ENCODE measurements at places on chromosomes 12 and 14. TPM values are rescaled to one million over a fixed set of nuclear protein-coding genes. Genes with fewer than 3 reads are reported as not detected.

The PTPRB gene
- total RNA-seq: 38.8 TPM

The ADGRD1 gene
- 7.0 TPM for total RNA-seq

The DHRS7 gene
- total RNA-seq: 18.2 TPM

The PDE6H gene
- not detected for total RNA-seq

The PMCH gene
- total RNA-seq: not detected

The SYNDIG1L gene
- 0.27 TPM for total RNA-seq

The ARPC3 gene
- 240 TPM for total RNA-seq

The NDUFB1 gene
- 182 TPM for total RNA-seq

- no peak for DNase-seq
Measured at GRCh38 chr12:117350140-117350539, 11.3 kb downstream of the NOS1 start.

GRCh38 chr14:104392001-104392395, 187.6 kb upstream of the C14orf180 start:
- DNase-seq: peak; percentile 43

DNA sequence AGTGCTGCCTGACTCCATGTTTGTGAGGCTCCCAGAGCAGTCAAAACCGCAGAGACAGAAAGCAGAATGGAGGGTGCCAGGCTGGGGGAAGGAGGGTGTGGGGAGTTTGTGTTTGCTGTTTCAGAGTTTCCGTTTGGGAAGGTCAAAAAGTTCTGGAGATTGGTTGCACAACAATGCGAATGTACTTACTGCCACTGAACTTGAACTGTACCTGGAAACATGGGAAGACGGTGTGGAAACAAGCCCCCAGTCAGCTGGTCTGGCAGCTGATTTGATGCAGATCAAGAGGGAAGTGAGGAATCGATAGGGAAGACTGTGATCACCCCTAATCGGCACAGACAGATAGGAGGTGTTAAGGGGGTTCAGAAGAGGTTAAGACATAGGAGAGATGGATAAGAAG, 35.3 kb upstream of the INF2 start:
- DNase-seq: peak; percentile 16

- no peak for DNase-seq
Measured at GRCh38 chr12:25194722-25195055, 271 bp downstream of the DNAI7 start.

- DNase-seq: no peak
Measured at GRCh38 chr12:92421701-92422100, 276.1 kb upstream of the BTG1 start.

GRCh38 chr12:39505023-39505422, 62.1 kb upstream of the KIF21A start:
- DNase-seq: no peak

- no peak for DNase-seq
Measured at GRCh38 chr12:101891462-101891971, 14.1 kb downstream of the DRAM1 start.

DNA sequence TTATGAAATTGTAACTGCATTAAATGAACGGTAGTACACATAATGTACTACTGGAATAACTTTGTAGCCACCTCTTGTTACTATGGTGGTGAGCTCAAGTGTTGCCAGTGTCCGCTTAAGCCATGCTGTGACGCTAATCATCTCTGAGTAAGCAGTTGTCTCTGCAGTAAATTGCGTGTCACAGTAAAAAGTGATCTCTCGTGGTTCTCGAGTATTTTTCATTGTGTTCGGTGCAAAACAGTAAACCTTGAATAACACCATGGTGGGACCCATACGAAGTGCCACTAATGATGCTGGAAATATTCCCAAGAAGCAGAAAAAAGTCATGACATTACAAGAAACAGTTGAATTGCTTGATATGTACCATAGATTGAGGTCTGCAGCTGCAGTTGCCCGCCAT, 524.8 kb downstream of the SOX5 start:
- DNase-seq: no peak

DNA sequence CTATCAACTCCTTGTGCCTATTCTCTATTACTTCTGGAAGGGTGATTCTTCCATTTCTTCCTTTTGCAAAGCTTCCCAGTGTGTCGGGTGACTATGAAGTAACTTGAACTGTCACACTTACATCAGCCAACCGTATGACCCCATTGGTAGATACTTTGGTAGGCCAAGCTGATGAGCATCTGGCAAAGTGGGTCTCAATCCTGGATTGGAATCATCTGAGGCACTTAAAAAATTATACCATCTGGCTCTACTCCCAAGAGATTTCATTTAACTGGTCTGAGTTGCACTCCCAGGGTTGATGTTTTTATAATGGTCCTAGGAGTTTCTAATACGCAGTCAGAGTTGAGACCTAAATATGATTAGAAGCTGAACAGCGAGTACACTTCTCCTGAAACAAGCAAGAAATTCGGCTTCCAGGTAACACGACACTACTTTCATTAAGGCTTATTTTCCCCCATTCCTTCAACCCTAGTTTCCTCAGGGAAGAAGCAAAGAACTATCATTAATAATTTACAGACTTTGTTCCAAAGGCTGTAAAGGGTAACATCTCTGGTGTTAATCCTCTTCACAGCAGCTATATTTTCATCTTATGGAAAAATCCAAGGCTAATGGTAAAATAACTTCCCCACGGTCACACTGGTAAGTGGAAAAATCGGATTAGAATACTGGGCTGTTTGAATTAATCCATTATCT, 76.8 kb downstream of the PDE6H start:
- DNase-seq: no peak

GRCh38 chr12:64858882-64859605, 34.6 kb downstream of the TBC1D30 start:
- no peak for DNase-seq

DNA sequence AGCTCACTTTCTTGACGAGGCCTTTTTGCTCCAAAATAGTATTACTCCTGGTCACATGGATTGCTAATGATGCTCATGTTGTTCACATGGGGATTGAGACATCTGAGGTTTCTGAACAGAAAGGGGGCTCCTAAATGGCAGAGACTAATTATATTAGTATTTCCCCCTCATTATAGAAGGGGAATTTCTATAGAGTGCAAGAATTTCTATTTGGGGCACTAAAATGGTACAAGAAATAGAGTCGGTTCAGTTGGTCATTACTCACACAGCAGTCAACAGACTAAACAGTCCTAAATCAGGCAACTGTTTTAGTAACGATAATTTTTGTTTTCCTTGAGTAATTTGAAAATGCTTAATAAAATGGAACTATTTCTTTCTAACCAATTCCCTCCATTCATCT, 108.9 kb downstream of the DACT1 start:
- DNase-seq: no peak

DNA sequence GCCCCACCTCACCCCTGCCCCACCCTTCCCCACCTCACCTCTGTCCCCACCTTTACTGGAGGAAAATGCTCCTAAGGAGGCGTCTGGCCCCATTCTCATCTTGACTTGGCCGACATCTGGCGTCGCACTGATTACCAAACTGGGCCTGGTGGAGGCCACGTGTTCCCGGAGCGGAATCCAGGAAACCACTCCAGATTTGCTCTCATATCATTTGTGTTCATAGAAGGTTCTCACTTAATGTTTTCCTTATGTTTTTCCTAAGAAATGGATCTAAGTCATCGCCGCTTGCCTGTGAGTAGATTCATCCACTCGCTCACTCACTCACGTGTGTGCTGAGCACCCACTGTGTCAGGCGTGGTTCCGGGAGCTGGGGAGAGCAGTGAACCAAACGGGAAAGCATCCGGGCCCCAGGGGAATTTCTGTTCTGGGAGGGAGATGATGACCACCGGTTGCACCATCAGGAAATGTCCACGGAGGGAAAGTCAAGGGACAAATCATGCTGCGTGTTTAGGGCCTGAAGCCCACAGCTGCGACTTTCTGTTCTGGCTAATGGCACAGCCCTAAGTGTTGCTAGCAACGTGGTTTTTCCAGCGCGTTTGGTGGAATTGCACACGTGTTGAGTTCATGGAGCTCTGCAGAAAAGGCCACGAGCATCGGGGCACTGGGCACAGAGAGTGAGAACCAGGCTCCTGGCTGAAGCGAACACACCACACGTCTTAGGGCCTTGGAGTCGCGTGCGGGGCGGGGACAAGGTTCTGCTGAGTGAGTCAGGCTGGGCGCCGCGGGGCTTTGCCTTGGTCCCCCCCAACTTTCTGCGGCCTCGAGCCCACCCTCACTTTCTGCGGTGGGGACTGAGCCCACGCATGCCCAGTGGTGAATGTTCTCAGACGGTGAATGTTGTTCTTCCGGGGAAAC, 57.7 kb downstream of the ADGRD1 start:
- no peak for DNase-seq

- DNase-seq: no peak
Measured at GRCh38 chr14:105536691-105537579, 10.6 kb downstream of the TMEM121 start.

- DNase-seq: peak; percentile 49
Measured at GRCh38 chr14:100375266-100375962, 52.3 kb downstream of the SLC25A47 start.

DNA sequence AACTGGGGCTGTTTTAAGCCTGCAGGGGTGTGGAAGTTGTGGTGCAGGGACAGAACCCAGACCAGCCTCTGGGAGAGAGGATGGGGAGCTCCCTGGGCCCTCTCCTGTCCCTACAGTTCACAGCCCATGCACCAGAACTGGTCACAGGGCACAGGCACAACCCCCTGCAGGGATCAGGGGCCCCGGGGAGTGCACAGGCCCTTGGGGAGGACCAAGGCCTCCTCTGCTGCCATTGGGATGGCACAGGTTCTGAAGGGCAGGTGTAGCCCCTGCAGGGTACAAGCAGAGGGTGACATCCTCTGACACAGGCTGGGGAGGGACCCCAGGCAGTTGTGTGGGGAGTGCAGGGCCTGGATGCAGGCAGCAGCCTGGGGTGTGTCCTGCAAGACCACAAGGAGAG, 66.4 kb upstream of the SFSWAP start:
- no peak for DNase-seq

- no peak for DNase-seq
Measured at GRCh38 chr12:124545508-124546418, 21.6 kb downstream of the NCOR2 start.

- DNase-seq: no peak
Measured at GRCh38 chr14:81990312-81990761, 456.7 kb upstream of the SEL1L start.

GRCh38 chr12:65891987-65892481, 67.8 kb downstream of the HMGA2 start:
- DNase-seq: no peak

DNA sequence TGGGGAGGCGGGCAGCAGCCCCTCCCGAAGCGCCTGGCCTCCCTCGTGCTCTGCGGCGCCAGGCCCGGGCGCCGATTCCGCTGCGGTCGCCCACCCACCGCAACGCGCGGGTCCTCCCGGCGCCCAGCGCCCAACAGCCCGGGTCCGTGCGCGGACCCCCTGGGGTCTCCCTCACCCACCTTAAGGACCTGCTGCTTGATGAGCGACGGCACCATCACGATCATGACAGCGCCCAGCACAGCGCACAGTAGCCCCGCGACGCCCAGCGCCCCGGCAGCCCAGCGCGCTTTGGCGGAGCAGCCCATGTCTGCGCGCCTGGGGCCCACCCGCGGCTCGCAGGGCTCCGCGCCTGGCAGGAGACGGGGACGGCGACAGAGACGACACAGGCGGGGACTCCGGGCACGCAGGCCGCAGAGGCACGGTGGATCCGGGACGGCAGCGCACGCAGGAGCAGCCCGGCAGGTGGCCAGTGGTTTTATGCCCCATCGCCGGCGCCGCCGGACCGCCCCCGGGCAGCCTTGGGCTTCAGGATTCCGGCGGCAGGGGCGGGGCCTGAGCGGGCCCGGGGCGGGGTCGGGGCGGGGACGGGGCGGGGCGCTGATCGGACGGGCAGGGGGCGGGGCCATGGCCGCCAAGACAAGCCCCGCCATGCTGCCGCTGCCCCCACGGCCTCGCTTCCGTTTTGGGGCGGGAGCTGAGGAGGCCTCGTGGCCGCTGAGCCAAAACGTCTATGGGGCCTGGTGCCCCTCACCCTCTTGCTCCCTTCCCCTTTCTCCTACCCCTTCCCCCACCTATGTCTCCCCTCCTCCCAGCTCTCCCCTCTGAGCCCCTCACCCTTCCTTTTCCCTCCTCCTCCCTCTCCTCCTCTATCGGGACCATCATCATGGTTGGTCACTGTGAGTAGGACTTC, at the start of gene SCARB1:
SCARB1 (minus strand) TSS at position 449 of the 910 bp plus-strand sequence; CDS start at position 305, 144 bp downstream.
- DNase-seq: peak; percentile 92

DNA sequence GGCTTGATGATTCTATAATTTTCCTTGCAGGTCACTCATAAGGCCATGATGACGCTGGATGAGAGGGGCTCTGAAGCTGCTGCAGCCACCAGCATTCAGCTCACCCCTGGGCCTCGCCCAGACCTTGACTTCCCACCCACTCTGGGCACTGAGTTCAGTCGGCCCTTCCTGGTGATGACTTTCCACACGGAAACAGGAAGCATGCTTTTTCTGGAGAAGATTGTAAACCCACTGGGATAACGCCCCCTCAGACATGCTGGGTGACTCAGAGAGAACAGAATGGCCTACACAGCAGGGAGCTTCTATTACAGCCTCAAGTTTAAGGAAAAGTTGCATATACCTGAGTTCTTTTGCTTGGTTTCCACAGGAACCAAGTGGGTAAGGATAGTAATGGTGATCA, 34.3 kb downstream of the SERPINA3 start:
- DNase-seq: no peak

- no peak for DNase-seq
Measured at GRCh38 chr14:35222324-35222723, 69.9 kb upstream of the PSMA6 start.

GRCh38 chr14:101007765-101008164, 104.2 kb upstream of the RTL1 start:
- DNase-seq: no peak

DNA sequence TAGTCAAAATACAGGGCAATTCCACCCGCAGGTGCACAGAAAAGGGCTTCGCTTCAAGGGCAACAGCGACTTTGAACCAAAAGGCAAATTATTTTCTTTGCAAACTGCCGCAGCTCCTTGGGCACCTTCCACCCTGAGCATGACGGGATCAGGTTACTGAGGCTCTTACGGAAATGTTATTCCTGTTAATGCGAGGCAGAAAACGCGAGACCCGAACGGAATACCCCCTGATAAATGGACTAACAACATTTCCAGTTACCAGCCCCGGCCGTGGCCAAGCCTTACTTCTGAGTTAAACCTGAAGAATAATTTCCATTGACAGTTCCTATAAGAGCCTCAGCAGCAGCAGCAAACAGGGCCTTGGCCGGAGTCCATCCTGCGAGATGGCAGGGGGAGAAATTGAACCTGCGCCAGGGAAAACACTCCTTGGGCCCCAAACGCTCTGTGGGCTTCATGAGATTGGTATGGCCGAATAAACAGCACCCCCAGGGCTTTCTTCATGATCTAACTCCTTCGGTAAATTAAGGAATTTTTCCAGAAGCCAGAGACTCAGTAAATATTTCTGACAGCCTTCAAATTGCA, 70.0 kb upstream of the DICER1 start:
- no peak for DNase-seq

DNA sequence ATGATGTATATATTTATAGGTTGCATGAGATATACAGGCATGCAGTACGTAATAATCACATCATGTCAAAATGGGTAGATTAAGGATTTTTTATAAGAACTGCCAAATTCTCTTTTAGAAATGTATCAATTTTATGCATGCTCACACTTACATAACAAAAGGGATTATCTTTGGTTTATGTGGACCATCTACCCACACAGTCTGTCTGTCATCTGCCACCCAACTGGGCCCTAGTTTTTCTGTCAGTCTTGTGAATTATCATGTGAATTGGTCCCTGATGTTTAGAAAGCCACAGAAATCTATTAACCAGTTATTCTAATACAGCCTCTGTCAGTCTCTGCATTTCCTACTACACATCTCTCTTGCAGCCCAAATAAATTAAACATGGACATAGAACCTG, 133.4 kb downstream of the ACSS3 start:
- no peak for DNase-seq
